ENCODE measurements at places on chromosomes 6 and 20. TPM values are rescaled to one million over a fixed set of nuclear protein-coding genes. Genes with fewer than 3 reads are reported as not detected.

The GPSM3 gene
- 8.1 TPM for total RNA-seq

GRCh38 chr20:10771435-10772140 is 97.8 kb upstream of the JAG1 start:
- no peaks in the 10 kb centered on the region for H3K4me1 ChIP-seq
- H3K27ac ChIP-seq, result no peak overlapping the region
- H3K4me3 ChIP-seq, result no peak overlapping the region
- no peaks in the 10 kb centered on the region for H3K36me3 ChIP-seq

The ZNF334 gene
- 25.3 TPM for total RNA-seq

The GHRH gene
- not detected for total RNA-seq

DNA sequence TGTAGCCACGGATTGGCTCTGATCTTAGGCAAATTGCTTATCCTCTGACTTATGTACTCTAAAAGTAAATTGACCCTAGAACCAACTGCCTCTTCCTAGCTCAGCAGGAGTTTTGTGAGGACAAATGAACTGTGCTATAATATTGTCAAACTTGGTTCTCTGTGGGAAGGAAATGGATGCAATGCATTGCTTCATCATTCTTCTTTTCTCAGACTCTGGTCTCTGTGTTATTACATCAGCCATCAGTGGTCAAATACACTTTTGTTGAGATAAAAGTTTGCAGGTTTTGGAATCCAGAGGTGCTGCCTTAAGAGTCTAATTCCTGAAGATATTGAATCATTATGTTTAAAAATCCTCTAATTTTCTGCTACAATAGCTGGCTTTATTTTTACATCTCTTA is 64.9 kb downstream of the SLC24A3 start:
- DNase-seq, result peak; percentile 38
- H3K4me1 ChIP-seq, result peaks cover 29% of the 10 kb centered on the region
- no peaks in the 10 kb centered on the region for H3K36me3 ChIP-seq

GRCh38 chr6:24882295-24882694 is 53.5 kb downstream of the RIPOR2 start:
- no peak overlapping the region for H3K4me3 ChIP-seq
- no peaks in the 10 kb centered on the region for H3K36me3 ChIP-seq
- no peak for DNase-seq
- H3K27me3 ChIP-seq, result no peaks in the 10 kb centered on the region

DNA sequence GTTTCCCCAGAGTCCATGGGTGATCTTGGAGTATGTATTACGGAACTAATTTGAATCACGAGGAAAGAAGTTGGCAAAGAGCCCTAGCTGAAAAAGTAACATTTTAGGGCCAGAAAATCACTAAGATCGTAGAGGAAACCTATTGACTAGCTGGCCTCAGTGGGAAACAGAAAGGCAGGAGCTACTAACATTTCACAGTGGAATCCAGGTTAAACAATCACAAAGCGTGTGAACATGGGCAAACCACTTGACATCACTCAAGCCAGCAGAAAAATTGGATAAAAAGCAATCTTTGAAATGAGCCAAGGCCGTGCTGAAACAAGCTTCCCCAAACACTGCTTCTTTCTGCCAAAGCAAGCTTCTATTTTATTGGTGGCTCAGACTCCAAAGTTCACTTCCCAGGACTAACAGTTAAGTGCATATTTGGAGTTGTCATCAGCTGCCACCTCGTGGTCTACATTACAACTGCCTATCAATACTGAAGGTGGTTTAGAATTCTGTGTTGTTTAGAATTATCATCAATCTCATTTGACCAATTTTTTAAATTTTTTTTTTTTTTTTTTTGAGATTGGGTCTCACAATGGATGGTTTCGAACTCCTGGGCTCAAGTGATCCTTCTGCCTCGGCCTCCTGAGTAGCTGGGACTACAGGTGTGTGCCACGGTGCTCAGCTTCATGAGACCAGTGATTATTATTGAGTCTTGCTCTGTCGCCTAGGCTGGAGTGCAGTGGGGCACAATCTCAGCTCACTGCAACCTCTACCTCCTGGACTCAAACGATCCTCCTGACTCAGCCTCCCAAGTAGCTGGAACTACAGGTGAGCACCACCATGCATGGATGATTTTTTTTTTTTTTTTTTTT is 10.6 kb downstream of the RPS10 start:
- no peak overlapping the region for H3K27ac ChIP-seq
- peak; percentile 85 for DNase-seq
- H3K27me3 ChIP-seq, result no peaks in the 10 kb centered on the region

The GGTLC1 gene
- 4.2 TPM for total RNA-seq

The GRM1 gene
- total RNA-seq, result 0.12 TPM

The LZTS3 gene
- total RNA-seq, result 18.6 TPM

- no peaks in the 10 kb centered on the region for H3K27me3 ChIP-seq
- no peak for DNase-seq
- no peaks in the 10 kb centered on the region for H3K36me3 ChIP-seq
- H3K4me1 ChIP-seq, result no peaks in the 10 kb centered on the region
Observed at GRCh38 chr6:136312975-136313374, 23.3 kb upstream of the BCLAF1 start.

The TSPO2 gene
- total RNA-seq, result not detected

The LY6G5C gene
- total RNA-seq, result 5.0 TPM

DNA sequence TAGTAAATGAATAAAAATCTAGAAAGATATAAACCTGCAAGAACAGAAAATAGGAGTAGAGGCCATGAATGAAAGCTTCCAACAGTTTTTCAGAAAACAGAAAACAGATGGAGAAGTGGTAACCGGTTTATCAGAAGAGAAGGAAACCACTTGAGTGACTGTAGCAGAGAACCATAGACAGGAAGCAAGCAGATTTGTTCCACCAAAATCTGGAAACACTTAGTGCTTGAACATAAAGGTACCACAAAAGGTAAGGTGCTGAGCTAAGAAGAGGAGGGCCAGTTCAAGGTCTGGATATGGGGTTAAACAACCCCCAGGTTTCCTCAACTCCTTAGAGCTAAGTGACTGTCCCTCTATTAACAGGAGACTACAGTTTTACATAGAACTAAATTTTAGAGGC is 9.2 kb upstream of the KIAA0319 start:
- no peak overlapping the region for H3K4me3 ChIP-seq
- DNase-seq, result no peak
- no peaks in the 10 kb centered on the region for H3K27me3 ChIP-seq
- peaks cover 25% of the 10 kb centered on the region for H3K36me3 ChIP-seq
- no peak overlapping the region for H3K27ac ChIP-seq
- peaks cover 1% of the 10 kb centered on the region for H3K4me1 ChIP-seq

GRCh38 chr6:137028912-137029311 is 15.9 kb downstream of the IL20RA start:
- no peak overlapping the region for H3K27ac ChIP-seq
- H3K4me1 ChIP-seq, result no peaks in the 10 kb centered on the region
- H3K4me3 ChIP-seq, result no peak overlapping the region
- no peaks in the 10 kb centered on the region for H3K36me3 ChIP-seq
- H3K27me3 ChIP-seq, result no peaks in the 10 kb centered on the region

- DNase-seq, result no peak
- H3K4me1 ChIP-seq, result no peaks in the 10 kb centered on the region
- H3K27me3 ChIP-seq, result no peaks in the 10 kb centered on the region
- no peak overlapping the region for H3K27ac ChIP-seq
- no peaks in the 10 kb centered on the region for H3K36me3 ChIP-seq
Observed at GRCh38 chr6:105951322-105951721, 134.8 kb upstream of the PRDM1 start.

GRCh38 chr20:35277127-35277526 is 795 bp downstream of the MMP24OS start:
- DNase-seq, result no peak
- H3K36me3 ChIP-seq, result peaks cover 25% of the 10 kb centered on the region
- H3K27ac ChIP-seq, result peak overlapping the region; percentile 98
- peak overlapping the region; percentile 78 for H3K4me3 ChIP-seq
- H3K27me3 ChIP-seq, result no peaks in the 10 kb centered on the region

DNA sequence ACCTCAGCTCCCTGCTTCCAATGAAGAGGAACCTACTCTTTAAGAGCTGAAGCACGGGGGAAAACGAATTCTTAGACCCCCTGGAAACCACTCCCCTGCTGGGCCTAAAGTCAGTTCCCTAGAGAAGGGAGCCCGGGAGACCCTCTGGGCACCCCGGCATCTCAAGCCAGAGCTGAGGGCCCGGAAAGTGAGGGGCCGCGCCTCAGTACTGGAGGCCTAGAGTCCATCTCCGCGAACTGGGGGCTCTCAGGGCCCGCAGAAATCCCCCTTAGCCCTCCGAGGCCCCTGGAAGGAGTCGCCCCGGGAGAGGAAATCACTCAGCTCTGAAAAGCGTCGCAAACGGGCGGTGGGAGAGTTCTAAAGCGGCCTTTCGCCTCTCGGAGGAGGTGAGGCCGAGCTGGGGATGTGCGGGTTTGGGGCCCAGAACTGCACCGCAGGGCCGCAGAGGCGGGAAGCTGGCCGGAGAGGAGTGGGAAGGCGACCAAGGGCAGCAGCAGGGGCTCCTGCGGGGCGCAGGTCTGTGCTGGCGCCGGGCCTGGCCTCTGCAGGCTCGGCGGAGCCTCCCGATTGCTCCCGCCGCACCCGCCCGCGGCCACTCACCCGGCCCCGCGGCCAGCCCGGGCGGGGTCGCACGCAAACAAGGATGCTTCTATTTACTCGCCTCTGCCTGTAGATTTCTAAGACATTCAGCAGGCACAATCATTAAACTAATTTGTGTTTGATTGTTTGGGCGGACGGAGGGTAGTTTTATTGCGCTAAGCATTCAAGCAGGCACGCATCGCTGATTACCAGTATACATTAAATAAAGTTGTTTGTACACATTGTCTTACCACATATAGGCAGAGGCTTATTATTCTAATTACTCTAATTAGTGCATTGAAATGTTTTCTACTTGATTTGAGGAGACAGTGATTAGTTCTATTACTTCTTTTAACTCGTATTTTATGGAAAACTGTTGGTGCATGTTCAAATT is 9.2 kb downstream of the POU3F2 start:
- no peak overlapping the region for H3K27ac ChIP-seq
- H3K27me3 ChIP-seq, result peaks cover 95% of the 10 kb centered on the region

- H3K27me3 ChIP-seq, result no peaks in the 10 kb centered on the region
- H3K27ac ChIP-seq, result no peak overlapping the region
- no peaks in the 10 kb centered on the region for H3K36me3 ChIP-seq
- no peak for DNase-seq
- no peak overlapping the region for H3K4me3 ChIP-seq
- H3K4me1 ChIP-seq, result peaks cover 6% of the 10 kb centered on the region
Observed at GRCh38 chr6:102655823-102656222, 1262.3 kb downstream of the GRIK2 start.

GRCh38 chr6:68642977-68643376 is 7.9 kb downstream of the ADGRB3 start:
- no peak overlapping the region for H3K27ac ChIP-seq
- H3K4me3 ChIP-seq, result no peak overlapping the region
- no peaks in the 10 kb centered on the region for H3K36me3 ChIP-seq
- peak; percentile 64 for DNase-seq

The BMP7 gene
- 1.7 TPM for total RNA-seq

DNA sequence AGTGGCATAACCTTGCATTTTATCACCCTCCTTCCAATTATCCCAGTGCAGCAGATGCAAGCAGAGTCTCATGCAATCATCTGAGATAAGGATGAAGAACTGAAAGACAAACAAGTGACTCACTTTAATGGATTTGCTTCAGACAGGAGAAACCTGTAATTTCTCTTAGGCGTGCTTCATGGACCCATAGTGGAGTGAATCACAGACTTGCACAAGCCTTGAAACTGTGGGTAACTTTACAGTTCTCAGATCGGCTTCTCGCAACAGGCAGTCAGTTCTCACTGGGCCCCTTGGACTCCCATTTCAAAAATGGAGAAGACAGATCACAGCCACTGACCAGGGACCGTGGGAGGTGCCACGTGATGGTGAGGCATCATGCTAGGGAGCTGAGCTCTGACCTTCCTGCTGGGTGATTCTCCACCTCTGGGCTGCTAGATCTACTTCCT is at the start of gene ADGRF4:
ADGRF4 (plus strand) TSS at position 239 of the 446 bp plus-strand sequence. CDS start 8,666 bp downstream, outside the sequence.
- no peak within 1 kb of the TSS for H3K27ac ChIP-seq
- no peaks in the 10 kb centered on the region for H3K36me3 ChIP-seq
- no peak for DNase-seq
- no peak within 1 kb of the TSS for H3K4me3 ChIP-seq
- no peaks in the 10 kb centered on the region for H3K27me3 ChIP-seq
- H3K4me1 ChIP-seq, result no peaks in the 10 kb centered on the region

DNA sequence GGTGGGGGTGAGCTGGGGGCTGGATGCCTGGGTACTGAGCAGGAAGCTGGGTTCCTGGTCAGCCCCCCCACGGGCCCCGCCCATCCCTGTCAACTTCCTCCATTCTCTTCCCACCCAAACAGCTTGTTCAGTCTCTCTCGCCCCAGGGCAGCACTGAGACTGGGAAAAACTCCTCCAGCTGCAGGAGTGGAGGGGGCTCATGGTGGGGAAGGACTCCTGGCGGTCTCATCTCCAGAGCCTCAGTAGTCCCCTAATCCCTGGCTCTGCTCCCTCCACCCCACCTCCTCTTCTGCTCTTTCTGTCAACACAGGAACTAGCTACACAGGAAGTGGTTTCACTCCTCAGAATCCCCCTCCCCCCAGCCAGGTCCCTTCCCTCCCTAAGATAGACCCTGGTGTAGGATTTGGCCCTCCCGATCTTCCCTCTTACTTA is at the start of gene GPSM3:
GPSM3 (minus strand) TSS at position 36 of the 432 bp plus-strand sequence. CDS start 130 bp downstream, outside the sequence.
- peak within 1 kb of the TSS; percentile 62 for H3K27ac ChIP-seq
- peak; percentile 78 for DNase-seq
- H3K4me1 ChIP-seq, result peaks cover 26% of the 10 kb centered on the region
- H3K27me3 ChIP-seq, result no peaks in the 10 kb centered on the region
- H3K36me3 ChIP-seq, result peaks cover 2% of the 10 kb centered on the region
- H3K4me3 ChIP-seq, result no peak within 1 kb of the TSS

DNA sequence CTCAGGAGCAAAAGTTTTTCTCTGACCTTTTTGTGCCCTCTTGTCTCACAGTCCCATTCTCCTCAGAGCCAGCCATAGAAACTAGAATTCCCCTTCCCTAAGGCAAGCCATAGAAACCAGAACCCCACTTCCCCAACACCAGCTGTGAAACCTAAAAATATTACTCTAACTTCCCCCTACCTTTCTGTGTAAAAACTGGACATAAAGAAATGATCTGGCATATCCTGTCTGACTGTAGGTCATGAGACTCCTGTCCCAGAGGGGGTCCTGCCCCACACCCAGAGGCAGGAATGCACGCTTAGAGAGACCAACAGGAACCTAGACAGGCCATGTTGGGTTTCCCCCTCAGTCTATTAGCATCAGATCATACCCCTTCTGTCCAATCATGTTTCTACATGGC is 140.6 kb upstream of the SLC22A16 start:
- H3K4me1 ChIP-seq, result peaks cover 11% of the 10 kb centered on the region
- H3K4me3 ChIP-seq, result no peak overlapping the region
- no peak overlapping the region for H3K27ac ChIP-seq
- H3K36me3 ChIP-seq, result peaks cover 12% of the 10 kb centered on the region

DNA sequence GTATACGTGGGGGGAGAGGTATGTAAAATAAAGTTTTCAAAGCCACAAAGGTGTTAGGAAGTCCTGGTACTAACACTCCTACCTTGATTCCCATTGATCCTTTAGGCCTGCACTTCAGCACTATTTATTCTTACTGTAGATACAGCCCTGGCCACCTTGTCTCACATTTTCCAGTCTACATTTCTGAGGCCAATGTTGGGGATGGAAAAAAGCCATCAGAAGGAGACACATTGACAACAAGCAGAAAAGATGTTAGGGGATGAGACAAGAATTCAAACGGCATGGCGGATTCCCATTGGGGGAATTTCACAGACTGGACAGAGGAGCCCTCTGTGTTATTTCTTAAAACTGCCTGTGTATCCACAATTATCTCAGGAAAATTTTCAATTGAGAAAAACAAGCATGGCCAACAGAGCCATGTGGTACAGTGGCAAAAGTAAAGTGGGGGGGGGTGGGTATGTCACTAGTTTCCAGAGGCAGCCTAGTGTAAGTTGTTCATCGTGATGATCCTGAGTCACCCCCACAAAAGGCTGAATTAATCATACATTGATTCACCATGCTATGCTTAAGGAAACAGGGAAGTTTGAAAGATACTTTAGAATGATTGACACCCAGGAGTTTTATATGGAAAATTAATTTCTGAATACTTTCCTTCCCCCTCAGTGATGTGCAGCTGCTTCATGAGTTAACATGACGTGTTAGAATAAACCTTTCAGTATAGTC is 40.5 kb downstream of the RREB1 start:
- peak overlapping the region; percentile 44 for H3K27ac ChIP-seq
- no peak overlapping the region for H3K4me3 ChIP-seq
- DNase-seq, result no peak
- H3K36me3 ChIP-seq, result no peaks in the 10 kb centered on the region
